SIG-M5 (cell line): ENCODE measurements at places on chromosomes 5 and 9.

DNA sequence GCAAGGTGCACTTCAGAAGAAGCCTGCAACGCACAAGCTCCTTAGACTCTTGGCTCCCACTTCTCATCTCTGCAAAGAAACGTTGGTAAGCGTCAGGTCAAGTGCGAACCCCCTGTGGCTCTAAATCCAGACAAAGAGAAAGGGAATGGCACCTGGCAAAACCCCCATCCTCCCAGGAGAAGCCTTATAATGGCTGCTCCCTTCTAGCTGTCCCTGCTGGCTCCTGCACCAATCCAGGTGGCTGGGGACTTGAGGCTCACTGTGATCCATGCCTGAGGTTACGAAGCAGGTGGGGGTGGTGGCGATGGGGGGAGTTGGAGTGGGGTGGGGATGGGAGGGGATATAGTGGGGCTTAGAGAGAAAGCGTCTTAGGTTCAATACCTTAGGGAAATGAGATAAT, 272.8 kb downstream of the DENND1A start:
- DNase-seq: no peak

GRCh38 chr5:152701305-152701949, 296.3 kb upstream of the NMUR2 start:
- no peak for DNase-seq

GRCh38 chr9:4799033-4799430, 6.3 kb downstream of the RCL1 start:
- DNase-seq: no peak

DNA sequence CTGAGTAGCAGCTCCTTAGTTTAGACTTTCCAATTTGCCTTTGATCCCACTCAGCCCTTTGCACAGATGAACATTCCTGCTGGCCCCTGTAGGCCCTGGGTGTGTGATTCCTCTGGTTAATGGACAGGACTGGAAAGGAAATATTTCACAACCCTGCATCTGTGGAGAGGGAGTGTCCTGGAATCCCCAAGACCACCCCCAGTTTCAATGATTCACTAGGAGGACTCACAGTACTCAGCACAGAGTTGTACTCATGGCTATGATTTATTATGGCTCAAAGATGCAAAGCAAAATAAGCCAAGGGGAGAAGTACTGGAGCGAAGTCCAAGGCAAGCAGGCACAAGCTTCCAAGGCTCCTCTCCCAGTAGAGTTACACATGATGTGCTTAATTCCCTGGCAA, 42.4 kb upstream of the TJP2 start:
- no peak for DNase-seq

- DNase-seq: no peak
Observed at GRCh38 chr5:169827769-169828168, 152.5 kb downstream of the INSYN2B start.

- no peak for DNase-seq
Observed at GRCh38 chr5:95927927-95928723, 33.5 kb downstream of the ELL2 start.

- DNase-seq: no peak
Observed at GRCh38 chr5:55636177-55636576, 75.9 kb downstream of the SLC38A9 start.

DNA sequence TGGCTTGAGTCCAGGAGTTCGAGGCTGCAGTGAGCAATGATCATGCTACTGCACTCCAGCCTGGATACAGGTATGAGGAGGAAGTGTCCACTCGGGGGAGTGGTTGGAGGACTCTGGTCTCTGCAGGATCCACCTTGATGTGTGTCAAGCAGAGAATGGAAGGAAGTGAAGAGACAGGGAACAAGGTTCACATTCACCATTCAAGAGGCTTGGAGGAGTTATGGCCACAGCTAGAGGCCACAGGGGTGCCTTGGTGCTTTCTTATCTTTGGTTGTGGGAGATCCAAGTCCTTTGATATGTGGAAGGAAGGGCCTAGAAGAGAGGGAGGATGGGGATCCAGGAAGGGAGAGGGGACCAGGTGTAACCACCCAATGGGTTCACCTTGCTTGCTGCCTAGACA, 5.4 kb upstream of the CERCAM start:
- no peak for DNase-seq

DNA sequence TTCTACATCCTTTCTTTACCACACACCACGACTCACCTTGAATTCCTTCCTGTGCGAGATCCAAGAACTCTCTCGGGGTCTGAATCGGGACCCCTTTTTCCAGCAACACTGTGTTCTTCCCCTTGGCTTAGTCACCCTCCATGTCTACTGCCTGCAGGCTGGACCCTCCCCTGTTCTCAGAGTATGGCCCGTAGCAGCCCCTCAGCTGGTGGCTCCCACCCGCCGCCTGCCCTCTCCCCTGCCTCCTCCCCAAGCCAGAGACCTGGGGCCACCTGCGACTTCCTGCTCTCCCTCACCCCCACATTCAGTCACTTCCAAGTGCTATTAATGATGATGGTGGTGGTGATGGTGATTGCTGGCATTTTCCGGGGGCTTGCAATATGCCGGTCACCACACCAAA, 6.5 kb upstream of the IL4 start:
- no peak for DNase-seq

- DNase-seq: no peak
Observed at GRCh38 chr5:62326302-62326701, 20.3 kb downstream of the KIF2A start.

- no peak for DNase-seq
Observed at GRCh38 chr5:83527221-83527620, 55.7 kb downstream of the VCAN start.

DNA sequence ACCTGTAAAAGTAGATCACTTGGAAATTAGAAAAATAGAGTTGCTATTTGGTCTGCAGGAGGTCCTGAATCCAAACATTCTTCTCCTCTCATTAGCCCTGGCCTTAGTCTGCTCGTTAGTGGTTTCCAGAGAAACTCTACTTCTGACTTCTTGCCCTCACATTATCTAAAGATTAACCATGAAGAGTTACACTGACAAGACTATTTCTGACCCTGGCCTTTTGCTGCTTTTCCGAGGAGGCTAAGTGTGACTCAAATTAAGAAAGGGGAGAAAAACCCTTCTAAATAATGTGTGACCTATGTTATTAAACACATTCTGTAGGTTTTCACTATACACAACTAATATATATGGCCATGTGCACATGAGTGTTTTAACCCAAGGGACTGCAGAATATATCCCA, 302.4 kb downstream of the RAB3C start:
- no peak for DNase-seq

GRCh38 chr9:109792951-109793546, 13.1 kb downstream of the PALM2AKAP2 start:
- no peak for DNase-seq

DNA sequence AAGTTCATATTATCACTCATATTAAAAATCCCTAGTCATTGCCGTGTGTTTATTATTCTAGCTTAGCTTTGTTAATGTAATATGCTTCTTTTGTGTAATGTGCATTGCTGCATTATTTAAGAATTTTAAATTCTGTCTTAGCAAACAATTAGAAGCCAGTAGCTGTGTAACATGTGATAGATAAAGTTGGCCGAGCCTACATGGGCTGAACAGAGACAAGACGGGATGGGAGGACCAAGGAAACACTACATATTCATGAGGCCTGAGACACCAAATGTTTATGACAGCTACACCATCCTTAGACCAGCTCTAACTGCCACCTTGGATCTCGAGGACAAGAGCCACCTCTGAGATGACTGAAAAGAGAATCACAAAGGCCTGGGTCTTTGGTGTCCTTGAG, 51.0 kb upstream of the COL15A1 start:
- DNase-seq: no peak

DNA sequence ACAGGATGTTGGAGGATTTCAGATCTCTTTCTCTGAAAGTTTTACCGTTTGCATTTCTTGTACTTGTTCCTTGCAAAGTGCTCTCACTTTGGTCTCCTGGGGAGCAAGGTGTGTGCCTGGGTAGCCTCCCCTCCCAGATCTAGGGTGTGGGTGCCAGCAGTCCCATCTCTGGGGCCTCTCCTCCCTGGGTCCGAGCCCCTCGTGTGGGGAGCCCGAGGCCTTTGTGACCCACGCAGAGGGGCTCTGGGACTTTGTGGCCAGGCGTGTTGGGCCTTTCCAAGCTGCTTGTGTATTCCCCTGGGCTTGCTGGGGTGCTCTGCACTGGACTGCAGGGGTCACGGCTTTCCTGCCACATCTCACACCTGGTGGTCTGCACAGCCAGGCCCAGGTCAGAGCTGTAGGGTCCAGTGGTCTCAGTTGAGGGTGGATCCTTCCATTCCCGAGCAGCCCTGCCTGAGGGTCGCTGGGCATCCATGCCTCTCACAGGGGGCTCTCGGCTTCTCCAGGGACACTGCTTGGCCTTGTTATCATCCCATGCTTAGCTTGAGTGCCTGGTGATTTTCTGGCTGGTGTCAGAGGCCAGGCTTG, 96.3 kb downstream of the CACNA1B start:
- DNase-seq: no peak

DNA sequence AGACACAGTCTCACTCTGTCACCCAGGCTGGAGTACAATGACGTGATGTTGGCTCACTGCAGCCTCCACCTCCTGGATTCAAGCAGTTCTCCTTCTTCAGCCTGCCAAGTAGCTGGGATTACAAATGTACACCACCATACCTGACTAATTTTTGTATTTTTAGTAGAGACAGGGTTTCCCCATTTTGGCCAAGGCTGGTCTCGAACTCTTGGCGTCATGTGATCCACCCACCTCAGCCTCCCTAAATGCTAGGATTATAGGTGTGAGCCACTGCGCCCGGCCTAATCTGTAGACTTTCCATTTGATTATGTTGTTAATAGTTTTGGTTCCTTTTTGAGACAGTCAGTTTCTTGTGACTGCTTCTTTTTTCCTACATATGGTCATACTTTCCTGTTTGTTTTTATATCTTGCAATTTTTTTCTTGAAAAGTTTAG, 31.0 kb downstream of the MTREX start:
- DNase-seq: no peak

DNA sequence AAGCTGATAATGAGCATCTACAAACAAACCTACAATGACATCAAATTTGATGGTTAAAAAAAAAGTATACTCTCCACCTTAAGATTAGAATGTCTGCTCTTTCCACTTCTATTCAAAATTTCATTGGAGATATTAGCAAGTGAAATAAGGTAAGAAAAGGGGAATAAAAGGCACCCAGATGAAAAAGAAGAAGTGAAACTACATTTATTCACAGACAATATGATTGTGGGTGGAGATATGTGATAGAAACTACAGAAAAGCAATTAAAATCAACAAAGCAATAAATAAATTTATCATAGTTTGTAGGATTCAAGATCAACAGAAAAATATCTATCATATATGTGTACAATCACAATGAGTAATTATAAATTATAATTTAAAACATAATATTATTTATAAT, 395.1 kb upstream of the CCNH start:
- no peak for DNase-seq

DNA sequence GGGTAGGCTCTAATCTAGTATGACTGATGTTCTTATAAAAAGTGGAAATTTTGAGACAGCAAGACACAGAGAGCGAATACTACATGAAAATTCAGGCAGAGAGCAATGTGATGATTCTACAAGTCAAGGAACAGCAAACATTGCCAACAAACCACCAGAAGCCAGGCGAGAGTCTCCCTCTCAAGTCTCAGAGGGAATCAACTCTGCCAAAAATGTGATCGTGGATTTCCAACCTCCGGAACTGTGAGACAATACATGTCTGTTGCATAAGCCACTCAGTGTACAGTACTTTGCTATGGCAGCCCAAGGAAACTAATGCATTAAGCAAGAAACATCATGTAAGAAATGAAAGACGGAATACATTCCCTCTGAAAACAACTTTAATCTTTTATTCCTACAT, 52.1 kb upstream of the CCNG1 start:
- DNase-seq: no peak

GRCh38 chr9:117073539-117074341, 341.1 kb downstream of the ASTN2 start:
- DNase-seq: no peak

- no peak for DNase-seq
Observed at GRCh38 chr9:18122171-18122570, 351.8 kb upstream of the ADAMTSL1 start.

- peak; percentile 64 for DNase-seq
Observed at GRCh38 chr5:157464519-157465171, 4.6 kb downstream of the NIPAL4 start.

- DNase-seq: no peak
Observed at GRCh38 chr9:122392714-122393113, 21.9 kb downstream of the PTGS1 start.

- DNase-seq: no peak
Observed at GRCh38 chr5:139733698-139734538, 61.7 kb upstream of the PSD2 start.

GRCh38 chr9:108845947-108846346, 9.8 kb downstream of the ACTL7B start:
- no peak for DNase-seq

DNA sequence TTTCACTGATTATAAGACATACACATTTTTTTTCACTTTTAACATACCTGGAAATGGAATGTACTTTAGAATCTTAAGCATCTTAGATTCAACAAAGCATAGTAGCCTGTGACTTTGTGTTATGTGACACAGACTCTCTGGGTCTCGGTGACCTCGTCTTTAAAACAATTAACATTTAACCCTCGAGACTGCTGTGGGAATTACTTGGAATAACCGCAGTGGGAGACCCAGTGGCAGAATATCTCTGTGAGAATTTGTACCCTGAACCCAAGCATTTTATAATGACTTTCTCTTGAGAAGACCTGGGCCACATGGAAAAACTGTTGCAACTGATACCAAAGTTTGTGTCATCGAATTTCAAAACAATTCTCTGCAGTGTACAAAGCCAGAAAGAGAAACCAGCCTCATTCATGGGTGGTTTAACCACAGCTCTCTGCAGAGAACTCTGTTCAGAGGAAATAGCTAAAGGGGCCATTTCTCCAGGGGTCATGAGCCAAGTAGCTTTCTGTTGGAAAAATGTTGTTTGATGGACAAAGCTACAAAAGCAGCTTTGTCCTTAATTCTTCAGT, 10.0 kb upstream of the RETREG1 start:
- DNase-seq: peak; percentile 87

GRCh38 chr5:84218546-84218945, 166.1 kb downstream of the EDIL3 start:
- no peak for DNase-seq

DNA sequence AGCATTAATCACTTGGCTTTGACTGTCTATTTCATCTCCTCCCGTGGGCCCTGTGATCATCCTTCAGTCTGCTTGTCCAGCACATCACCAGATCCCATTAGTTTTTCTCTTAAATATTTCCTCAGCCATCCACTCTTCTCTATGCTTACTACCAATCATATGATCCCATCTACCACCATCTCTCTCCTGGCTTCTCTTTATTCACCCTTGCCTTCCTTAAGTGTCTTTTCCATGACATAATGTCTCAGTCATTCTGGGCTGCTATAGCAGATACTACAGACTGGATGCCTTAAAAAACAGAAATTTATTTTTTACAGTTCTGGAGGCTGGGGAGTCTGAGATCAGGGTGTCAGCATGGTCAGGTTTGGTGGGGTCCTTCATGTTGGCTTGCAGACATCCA, 208.4 kb upstream of the PPP1R2B start:
- DNase-seq: no peak

DNA sequence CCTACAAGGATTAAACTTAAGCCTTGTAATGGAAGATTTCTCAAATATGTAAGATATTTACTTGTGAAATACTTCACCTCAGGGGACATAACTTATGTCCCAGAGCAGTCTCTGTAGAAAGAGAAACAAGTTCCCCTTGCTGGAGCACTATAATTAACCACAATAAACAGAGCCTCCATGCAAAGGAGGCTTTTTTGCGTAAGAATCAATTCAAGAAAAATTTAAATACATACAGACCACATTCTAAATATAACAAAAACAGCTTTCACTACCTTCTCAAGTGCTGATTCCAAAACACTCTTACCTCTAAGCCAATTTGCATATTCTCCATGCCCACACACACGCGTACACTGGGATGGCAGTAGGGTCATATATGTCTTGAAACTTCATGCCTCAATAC, 30.7 kb upstream of the CCNB1 start:
- DNase-seq: peak; percentile 36
